Caki2 (cell line): ENCODE measurements at places on chromosomes 2 and 18. TPM values are rescaled to one million over a fixed set of nuclear protein-coding genes. Genes with fewer than 3 reads are reported as not detected.
A peak's percentile ranks its signal among the peaks of the same experiment; 100 is the strongest.

DNA sequence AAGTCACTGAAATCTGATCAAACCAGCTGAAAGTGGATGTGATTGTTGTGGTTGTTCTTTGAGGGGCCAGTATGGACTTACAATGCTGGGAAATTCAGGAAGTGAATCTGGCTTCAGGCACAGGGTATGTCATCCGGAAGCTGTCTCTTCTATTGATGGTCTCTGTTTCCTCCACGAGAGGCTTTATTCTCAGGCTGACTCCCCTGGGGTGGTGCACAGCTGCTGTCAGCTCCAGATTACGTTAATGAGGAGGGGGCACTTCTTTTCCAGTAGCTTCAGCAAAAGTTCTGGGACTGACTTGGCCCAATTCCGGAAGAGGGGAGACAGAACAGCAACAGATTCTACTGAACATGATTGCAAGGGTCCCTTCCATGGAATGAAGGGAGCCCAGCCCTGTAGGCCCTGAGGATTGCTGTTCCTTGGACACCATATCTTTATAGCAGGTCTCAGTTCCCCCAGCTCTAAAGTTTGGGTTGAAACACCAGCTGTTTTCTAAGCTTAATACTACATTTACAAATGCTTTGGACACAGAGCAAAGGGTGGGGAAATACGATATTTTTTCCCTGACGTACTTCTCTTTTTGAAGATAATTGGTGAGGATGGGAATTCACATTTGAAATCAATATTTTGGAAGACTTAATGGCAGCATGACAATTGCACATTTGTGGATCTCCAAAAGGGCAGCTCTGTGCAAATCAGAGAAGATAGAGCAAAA is 400.9 kb downstream of the TSN start:
- DNase-seq, result no peak

- no peak for DNase-seq
Observed at GRCh38 chr2:119512946-119513345, 11.3 kb downstream of the SCTR start.

- no peak for DNase-seq
Observed at GRCh38 chr18:38572554-38573111, 1007.0 kb upstream of the CELF4 start.

DNA sequence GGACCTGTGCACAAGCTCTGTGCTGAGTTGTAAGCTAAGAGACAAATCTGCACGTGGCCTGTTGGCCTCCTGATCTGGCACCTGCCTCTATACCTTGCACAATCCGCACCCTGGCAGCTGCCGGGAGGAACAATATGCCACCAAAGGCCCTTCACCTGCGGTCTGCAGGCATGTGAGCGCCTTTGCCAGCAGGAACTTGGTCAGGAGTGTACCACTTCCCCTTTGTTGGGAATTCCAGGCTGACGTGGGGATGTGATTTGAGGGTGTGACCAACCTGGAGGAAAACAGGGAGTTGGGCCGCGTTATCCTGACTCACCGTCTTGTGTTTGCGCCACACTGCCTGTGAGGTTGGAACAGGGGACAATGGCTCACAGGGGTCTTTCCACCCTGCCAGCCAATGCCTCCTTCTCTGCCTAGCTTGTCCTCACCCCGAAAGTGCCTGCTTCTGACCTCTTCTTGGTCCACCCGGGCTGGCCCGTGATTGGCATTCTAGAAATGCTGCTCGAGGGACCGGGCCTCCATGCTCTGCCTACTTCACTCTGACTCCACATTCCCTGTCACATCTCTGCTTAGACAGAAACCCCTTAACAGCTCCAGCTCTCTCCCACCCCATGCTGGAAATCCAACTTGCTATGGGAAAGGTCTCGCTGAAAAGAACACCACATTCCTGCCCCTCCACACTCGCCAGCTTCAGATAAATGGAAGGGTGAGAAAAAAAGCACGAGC is 67.1 kb upstream of the MAP4K4 start:
- DNase-seq, result peak; percentile 42

GRCh38 chr2:15038366-15039364 is 406.1 kb downstream of the LRATD1 start:
- DNase-seq, result no peak

GPBAR1 gene
- 0.12 TPM in 1 of 2 replicates, not detected in the other for total RNA-seq

EPG5 gene
- total RNA-seq, result 2.4 and 4.0 TPM in 2 replicates
